SJSA1 (cell line): ENCODE measurements at places on chromosomes 3 and 15.

DNA sequence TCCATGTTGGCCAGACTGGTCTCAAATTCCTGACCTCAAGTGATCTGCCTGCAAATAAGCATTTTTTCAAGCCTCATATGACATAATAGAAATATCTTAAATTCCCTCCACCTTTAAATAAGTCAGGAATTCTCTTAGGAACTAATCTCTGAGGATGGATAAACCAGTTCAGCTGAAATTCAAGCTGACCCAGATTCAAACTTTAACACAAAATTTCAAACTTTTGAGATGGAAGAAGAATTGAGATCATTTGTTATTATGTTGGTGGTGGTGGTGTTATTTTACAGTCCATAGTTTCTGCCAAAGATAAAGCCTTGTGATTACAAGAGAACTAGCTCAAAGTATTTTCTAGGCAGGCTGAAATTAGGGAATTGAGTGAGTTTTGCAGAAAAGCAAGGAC, 85.5 kb downstream of the SSR3 start:
- H3K36me3 ChIP-seq, result no peaks in the 10 kb centered on the region
- H3K27me3 ChIP-seq, result no peaks in the 10 kb centered on the region
- no peak overlapping the region for H3K27ac ChIP-seq

DNA sequence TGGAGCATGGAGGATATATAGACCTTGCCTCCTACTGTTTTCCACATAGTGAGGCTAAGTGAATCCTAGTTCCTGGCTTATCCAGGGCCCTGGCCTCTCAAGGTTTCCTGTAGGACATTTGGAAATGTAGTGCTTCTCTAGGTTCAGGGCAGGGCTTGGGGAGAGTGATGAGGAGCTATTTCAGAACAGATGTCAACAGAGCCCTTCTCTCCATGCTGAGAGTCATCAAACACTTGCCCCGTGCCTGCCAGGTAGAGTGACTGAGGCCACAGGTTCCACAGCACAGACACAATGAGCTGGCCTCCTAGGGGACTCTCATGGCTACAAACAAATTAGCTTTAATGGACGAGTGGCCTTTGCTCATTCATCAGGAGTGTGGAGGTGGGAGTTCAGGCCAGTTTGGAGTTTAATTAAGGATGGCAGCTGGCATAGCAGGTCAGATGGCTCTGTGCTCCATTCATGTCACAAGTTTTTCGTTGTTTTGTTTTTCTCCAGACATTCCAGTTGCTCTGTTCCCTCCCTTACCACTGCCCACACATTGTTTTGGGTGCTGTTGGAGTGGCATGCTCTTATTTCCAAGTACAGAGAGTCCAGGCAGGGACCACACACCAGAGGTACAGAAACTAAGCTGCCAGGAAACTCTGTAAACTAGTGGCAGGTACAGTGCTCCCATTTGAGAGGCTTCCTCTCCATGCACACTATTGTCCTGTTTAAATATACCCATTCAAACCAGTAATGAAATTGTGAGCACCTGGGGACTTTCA, 189.8 kb downstream of the RYR3 start:
- H3K27me3 ChIP-seq, result peaks cover 9% of the 10 kb centered on the region; the same call in 1 of the 2 replicates
- no peak overlapping the region for H3K4me3 ChIP-seq
- H3K27ac ChIP-seq, result no peak overlapping the region
- no peak for DNase-seq
- H3K4me1 ChIP-seq, result no peaks in the 10 kb centered on the region

DNA sequence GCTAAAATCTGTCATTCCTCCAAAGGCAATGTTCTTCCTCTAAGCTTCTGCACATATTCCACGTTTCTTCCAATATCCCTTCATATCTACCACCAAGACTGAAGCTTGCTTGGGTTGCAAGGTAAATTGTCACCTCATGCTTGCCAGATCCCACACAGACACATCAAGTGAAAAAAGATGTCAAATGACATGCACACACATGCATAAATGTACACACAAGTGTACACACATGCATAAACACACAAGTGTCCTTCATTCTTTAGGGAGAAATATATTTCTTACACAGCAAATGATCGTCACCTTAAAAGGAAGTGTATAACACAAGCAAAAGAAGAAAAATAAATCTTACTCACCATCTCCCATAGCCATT, 59.4 kb downstream of the CLASP2 start:
- H3K4me1 ChIP-seq, result peaks cover 20% of the 10 kb centered on the region
- H3K27ac ChIP-seq, result no peak overlapping the region
- no peak for DNase-seq
- H3K36me3 ChIP-seq, result no peaks in the 10 kb centered on the region
- H3K27me3 ChIP-seq, result no peaks in the 10 kb centered on the region

- no peak overlapping the region for H3K4me3 ChIP-seq
- DNase-seq, result no peak
- peaks cover 29% of the 10 kb centered on the region for H3K36me3 ChIP-seq
Measured at GRCh38 chr3:8875836-8876235, 87.4 kb downstream of the RAD18 start.
